Activated naive CD4-positive, alpha-beta T cell treated with anti-CD3 and anti-CD28 coated beads, Interleukin-2, amount 50 U/mL, for 16 hours (primary cell): ENCODE measurements at places on chromosomes 4 and X.

DNA sequence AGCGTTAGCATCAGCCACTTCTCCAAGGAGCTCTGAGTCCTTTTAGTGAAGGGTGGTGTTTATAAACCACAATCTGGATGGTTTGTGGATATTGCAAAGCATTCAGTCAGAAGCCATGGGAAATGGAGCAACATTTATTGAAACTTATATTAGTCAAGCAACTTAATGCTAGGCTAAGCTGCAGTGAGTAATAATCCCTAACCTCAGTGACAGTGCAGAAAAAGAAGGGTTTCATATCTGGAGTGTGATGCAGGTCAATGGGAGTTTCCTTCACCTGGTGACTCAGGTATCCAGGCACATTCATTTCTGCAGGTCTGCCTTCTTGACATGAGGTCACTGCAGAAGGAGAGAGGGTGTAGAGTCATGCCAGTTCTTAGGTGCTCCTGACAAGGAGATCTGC is 10.4 kb upstream of the DRD5 start:
- no peak for DNase-seq

DNA sequence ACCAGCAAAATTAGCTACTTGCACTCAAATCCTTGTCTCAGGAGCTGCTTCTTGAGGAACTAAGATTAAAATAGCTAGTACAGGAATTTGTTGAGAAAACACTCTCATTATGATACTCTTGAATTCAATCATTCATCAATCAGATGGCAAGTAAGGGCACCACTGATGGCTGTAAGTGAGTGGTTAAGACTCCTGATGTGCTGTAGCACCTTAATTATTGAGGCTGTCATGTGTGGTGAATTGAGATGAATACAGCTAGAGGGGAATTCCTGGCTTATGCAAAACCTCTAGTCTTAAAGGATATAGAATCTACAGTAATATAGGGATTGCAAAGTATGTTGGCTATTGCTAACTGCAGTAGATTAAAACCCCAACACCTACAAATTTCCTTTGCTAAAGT is 509.1 kb downstream of the IQCM start:
- no peak for DNase-seq

GRCh38 chrX:46310815-46311497 is 234.3 kb downstream of the ZNF674 start:
- DNase-seq, result no peak

GRCh38 chrX:44997888-44998287 is 124.9 kb downstream of the KDM6A start:
- DNase-seq, result no peak

GRCh38 chr4:168751263-168752225 is 254.7 kb downstream of the PALLD start:
- DNase-seq, result no peak

DNA sequence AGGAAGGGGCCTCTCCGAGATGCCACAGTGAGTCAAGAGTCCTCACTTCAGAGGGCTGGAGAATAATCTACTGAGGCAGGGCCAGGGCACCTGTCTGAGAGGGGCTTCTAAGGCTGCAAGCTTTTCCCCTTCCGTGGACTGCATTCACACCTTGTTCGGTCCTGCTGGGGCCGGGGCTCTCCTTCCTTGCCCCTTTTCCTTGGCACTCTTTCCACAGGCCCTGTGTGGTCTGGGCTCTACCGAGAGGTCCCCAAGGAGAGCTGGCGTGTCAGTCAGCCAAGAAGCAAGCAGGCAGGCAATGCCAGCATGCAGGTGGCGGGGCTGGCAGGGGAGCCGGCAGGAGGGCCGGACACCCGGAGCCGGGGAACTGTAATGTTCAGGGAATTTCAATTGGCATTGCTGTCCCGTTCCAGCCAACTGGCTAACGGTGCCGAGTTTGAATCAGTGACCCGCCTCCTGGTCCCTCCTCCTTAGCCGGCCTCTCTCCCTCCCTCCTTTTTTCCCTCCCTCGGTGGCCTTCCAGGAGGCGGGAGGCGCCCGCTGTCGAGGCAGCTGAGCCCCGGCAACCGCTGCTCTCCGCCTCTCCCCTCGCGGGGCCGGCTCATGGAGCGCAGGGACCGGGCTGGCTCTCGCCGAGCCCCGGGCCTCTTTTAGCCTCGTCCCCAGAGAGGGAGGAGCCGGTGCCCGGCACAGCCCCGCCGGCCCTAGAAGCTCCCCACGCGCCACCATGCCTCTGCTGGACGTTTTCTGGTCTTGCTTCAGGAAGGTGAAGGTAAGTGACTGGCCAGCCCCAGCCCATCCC is at the start of gene STARD8:
Gene STARD8, plus strand, starts transcription at position 511 of the 802 bp plus-strand sequence. Its CDS starts 217 bp downstream, at position 728.
- DNase-seq, result no peak

GRCh38 chr4:148998719-148999118 is 556.5 kb upstream of the NR3C2 start:
- DNase-seq, result no peak

- DNase-seq, result peak; percentile 62
These were observed 14.1 kb downstream of the ZNF157 start for GRCh38 chrX:47384502-47384901.

DNA sequence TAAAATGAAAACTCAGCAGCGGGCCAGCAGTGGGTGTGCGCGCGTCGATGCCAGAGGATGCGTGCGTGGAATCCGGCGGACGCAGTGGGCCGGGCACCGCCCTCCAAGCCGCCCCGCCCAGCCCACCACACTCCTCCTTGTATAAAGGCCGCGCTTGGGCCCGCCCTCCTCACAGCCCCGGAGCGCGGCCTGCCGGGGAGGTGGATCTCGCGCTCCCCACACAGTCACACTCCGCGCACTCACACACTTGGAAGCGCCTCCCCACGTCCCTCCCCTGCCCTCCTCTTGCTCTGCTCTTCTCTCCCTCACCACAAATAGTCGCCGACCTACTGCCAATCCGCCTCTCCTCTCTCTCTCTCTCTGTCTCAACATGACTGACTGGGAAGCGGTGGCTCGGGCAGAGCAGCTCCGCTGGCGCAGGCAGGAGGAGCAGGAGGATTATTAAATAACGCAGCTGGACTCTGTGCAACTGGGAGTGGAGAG is at the start of gene CCSER1:
Gene CCSER1, plus strand, starts transcription at position 172 of the 483 bp plus-strand sequence.
- DNase-seq, result peak; percentile 10

DNA sequence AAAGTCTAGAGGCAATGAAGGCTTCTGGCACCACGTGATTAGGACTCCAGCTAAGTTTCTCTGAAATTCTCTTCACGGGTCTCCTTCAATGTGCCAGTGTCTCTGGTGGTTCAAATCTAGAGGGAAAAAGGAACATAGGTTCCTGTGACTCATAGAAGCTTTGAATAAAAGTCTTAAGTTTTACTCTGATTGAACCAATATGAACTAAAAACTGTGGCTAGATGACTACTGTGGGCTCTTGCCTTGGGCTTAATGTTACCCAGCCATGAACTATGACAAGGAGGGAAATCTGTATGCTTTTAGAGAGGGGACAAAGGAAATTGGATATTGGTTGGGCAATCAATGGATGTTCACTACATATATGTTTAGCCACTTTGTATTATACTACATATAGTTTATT is 49.9 kb upstream of the TEX13D start:
- no peak for DNase-seq

DNA sequence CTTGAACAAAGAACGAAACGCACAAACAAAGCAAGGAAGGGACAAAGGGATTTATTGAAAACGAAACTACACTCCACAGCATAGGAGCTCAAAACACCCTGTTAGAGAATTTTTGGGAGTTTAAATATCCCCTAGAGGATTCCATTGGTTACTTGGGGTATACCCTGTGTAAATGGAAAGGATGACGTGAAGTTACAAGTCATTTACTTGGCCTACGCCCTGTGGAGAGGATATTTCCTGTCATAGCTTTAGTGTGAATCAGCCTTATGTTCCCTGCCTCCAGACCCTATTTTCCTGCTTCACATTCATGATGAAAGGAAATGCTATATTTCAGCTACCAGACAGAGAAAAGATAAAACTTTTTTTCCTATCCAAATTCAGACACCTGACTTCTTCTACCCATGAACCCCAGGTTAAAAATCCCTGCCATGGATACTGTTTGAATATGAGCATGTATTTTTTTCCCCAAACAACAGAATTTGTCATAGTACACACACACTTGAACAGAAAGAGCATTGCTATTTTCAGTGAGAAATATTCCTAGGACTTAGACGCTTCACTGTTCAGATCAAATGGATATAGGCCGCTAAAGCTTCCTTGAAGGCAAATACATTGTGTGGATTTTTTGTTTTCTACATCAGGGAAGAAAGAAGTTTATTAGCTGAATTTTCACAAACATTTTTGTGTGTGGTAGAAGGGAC is 20.4 kb downstream of the PIN4 start:
- DNase-seq, result no peak

- no peak for DNase-seq
These were observed 187.6 kb downstream of the CBR4 start for GRCh38 chr4:168822481-168822880.

DNA sequence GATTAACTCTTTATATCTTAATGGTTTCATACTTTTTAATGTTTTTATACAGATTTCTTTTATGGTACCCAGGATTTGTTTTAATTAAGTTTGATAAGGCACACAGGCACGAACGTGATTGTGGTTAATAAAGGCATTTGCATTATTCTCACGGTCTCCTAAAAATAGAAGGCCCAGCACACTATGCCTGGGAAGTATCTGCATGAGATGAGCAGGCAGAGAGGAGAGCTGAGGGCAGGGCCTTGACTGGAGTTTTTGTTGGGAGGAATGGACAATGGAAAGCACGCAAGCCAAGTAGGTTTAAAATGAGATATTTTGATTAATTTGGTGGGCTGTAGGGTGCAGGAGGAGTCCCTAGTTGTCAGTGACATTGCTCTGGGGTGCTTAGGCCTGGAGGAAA is 1714.3 kb upstream of the PCDH7 start:
- no peak for DNase-seq

GRCh38 chr4:83535520-83536361 is at the start of gene GPAT3:
Gene GPAT3, plus strand, starts transcription at chr4:83536108. Its CDS starts 515 bp downstream, at chr4:83536623.
- DNase-seq, result peak; percentile 73

GRCh38 chr4:122053186-122053585 is 98.9 kb upstream of the BLTP1 start:
- DNase-seq, result no peak

DNA sequence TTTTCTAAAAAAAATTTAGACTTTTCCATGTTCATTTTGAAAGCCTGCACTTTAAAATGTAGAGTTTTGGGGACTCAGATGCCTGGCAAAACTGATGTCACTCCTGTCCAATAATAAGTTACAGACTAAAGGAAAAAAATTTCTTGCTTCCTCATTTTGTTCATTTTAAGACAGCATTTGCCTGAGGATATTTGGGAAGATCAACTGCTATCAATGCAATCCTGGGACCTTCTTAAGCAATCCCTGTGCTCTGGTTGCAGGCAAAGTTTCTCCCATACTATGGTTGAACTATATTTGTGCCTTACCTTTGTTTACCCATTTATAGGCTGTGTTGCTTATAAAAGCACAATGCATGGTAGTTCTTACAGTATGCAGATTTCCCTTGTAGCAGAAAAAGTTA is 280.4 kb downstream of the CFAP47 start:
- no peak for DNase-seq

GRCh38 chrX:40878766-40879165 is 143.4 kb upstream of the MED14 start:
- no peak for DNase-seq

GRCh38 chrX:43313035-43313434 is 343.1 kb upstream of the MAOA start:
- DNase-seq, result no peak

- no peak for DNase-seq
These were observed 6.7 kb downstream of the ADGRG4 start for GRCh38 chrX:136307471-136307870.

DNA sequence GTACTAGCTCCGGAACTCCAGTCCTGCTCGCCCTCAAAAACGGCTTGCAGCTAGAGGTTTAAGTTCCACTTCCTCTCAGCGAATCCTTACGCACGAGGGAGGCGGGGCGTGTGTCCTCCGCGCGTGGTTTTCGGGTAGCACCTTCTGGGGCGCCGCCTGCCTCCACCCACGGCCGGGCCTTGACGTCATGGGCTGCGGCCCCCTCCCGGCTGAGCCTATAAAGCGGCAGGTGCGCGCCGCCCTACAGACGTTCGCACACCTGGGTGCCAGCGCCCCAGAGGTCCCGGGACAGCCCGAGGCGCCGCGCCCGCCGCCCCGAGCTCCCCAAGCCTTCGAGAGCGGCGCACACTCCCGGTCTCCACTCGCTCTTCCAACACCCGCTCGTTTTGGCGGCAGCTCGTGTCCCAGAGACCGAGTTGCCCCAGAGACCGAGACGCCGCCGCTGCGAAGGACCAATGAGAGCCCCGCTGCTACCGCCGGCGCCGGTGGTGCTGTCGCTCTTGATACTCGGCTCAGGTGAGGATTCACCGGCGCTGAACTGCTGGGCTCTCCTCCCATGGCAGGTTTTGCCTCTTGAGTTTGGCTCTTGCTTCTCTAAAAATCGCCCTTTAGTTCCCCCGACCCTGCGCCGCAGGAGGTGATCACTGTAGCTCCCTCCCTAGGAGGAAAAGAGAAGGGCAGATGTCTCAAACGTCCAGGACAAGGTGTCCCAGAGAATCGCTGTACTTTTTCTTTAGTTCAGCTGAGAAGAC is at the start of gene AREG:
Gene AREG, plus strand, starts transcription at position 246 of the 752 bp plus-strand sequence. Its CDS starts 210 bp downstream, at position 456.
- peak; percentile 91 for DNase-seq

GRCh38 chrX:48919360-48919841 is 577 bp upstream of the PIM2 start:
- DNase-seq, result peak; percentile 44

- DNase-seq, result no peak
These were observed 14.2 kb downstream of the GRPR start for GRCh38 chrX:16137416-16138107.

GRCh38 chr4:39433878-39434492 is 24.7 kb downstream of the RPL9 start:
- DNase-seq, result no peak

DNA sequence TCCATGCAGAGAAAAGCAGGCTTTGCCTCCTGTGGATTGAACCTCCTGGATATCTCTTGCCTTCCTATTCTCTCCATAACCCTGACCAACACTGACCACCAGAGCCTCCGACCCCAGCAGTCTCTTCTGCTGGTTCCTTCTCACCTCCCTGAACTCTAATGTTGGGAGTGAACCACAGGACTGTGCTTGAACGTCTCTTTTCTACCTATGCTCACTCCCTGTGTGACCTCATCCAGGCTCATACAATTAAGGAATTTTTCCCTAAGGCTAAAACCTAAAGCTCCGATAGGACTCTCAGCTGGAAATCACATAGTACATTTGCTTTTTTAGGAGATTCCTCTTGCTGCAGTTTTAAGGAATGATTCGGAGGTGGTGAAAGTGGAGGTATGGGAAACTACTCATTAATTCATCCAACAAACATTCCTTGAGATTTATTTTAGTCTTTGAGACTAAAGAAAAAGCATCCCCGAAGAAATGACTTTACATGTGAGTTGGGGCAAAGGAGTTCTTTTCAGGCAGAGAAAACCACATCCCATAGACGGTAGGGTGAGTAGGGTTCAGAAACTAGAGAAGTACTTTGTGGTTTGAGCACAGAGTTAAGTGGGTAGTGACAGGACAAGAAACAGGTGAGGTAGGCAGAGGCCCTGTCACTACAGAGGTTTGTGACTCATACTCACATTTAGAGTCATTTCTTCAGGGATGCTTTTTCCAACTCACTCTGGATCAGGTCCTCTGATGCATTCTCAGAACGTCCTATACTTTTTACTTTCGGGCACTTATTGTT is 30.8 kb downstream of the NDNF start:
- peak; percentile 18 for DNase-seq

GRCh38 chrX:80876877-80877276 is 67.2 kb upstream of the BRWD3 start:
- no peak for DNase-seq

GRCh38 chr4:71130827-71131603 is 137.6 kb downstream of the DCK start:
- DNase-seq, result no peak

GRCh38 chr4:2261110-2261852 is 628 bp downstream of the MXD4 start:
- DNase-seq, result peak; percentile 62
